Upper lobe of left lung (tissue), 6 donors: ENCODE measurements at places on chromosomes 11 and 22. TPM values are rescaled to one million over a fixed set of nuclear protein-coding genes. Genes with fewer than 3 reads are reported as not detected.

MPPED2 gene
- total RNA-seq, result 0.57 TPM

NFAM1 gene
- total RNA-seq, result 36.7 TPM

ATF4 gene
- 380 TPM for total RNA-seq

GAL3ST1 gene
- total RNA-seq, result 2.9 TPM

LRRC4C gene
- total RNA-seq, result not detected

ANO3 gene
- total RNA-seq, result not detected

OR2AG1 gene
- not detected for total RNA-seq

APOA5 gene
- 0.57 TPM for total RNA-seq

C11orf52 gene
- total RNA-seq, result 7.1 TPM

SLCO2B1 gene
- 245 TPM for total RNA-seq

PRR33 gene
- not detected for total RNA-seq

PRRG4 gene
- 5.2 TPM for total RNA-seq

ADM gene
- total RNA-seq, result 20.4 TPM

FDXACB1 gene
- total RNA-seq, result 2.4 TPM

FOLR2 gene
- total RNA-seq, result 4.8 TPM

OR6A2 gene
- total RNA-seq, result 0.10 TPM

APOA1 gene
- total RNA-seq, result 3.8 TPM

TRIM21 gene
- total RNA-seq, result 18.0 TPM

BAIAP2L2 gene
- 0.94 TPM for total RNA-seq

PKDREJ gene
- total RNA-seq, result not detected

DNA sequence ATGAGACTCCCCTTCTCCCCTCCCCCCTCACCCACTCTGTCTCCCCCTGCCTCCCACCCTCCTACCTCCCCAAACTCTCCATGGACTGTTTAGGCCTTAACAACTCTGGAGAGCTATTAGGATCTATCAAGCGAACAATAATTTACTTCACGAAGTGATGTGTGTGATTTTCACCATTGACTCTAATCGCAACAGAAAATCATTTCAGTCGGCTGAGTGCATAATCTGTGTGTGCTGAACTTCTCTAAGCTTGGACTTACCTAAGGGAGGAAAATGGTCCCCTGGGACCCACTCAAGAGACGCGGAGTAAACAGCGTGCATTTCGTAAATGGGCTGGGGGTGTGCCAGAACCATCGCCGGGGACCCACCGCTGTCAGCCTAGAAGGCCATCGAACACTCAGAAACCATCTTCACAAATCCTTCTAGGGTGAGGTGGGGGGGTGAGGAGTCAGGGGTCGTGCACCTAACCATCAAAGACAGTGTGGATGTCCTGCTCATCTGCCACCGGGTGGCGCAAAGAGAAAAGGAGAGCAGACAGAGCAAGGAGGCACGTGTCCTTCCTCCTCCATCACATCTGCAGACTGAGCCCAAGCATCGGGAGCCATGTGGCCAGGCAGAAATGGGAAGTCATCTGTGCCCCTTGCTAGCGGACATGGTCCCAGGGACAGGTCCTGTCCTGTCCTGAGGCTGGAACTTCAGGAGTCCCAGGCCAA is 62.1 kb upstream of the NUP50 start:
- peak; percentile 44 for DNase-seq

DNA sequence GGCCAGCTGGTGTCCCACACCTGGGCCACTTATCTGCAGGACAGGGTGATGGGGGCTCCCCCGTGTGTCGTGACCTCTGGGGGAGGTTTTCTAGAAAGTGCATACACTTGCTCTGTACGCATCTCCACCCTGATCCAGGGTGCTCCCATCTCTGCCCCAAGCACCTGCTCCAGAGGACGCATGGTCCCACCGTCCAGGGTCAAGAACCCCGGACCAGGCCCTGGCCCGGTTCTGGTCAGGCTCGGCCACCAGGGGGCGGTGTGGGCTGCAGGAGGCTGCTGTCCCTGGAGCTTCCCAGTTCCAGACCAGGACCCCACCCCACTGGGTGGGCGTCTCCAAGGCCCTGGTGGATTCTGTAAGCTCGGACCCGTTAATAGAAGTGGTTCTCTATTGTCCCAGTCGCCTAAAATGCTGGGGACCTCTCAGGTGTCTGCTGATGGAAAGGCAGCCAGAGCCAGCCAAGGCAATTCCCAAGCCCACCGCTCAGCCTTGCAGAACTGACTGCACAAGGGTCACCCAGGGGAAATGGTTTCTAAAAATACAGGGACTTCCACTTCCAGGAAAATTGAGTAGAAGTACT is 34.7 kb upstream of the SEPTIN5 start:
- DNase-seq, result peak; percentile 51

GRCh38 chr11:60282286-60282685 is 1.8 kb downstream of the MS4A4A start:
- DNase-seq, result no peak

DNA sequence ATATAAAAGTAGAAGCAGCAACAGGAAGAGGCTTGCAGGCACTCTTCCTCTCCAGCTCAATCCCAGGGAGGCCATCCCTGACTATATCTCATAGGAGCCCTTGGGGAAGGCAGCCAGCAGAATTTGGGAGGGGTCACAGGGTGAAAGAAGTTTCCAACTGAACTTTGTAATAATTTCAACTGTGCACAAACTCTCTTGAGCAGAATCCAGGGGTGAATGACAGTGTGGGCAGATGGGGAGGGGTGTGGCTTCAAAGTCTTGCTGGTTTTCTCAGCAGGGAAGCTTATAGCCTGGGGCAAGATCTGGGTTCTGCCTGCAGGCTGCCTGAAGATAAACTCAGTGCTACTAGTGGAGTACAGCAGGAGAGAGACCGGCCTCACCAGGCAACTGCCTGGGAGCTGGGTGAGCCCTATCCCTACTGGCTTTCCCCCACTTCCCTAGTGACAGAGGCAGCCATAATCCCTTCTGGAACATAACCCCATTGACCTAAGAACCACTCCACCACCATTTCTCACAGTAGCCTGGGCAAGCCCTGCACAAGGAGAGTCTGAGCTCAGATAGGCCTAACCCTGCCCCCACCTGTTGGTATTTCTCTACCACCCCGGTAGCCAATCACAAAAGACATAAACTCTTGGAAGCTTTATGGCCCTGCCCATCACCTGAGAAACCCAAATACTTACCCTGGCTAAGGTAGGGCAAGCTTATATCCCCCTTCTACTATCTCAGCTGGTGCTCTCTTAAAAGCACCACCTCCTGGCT is 17.8 kb upstream of the TTC12 start:
- no peak for DNase-seq

DNA sequence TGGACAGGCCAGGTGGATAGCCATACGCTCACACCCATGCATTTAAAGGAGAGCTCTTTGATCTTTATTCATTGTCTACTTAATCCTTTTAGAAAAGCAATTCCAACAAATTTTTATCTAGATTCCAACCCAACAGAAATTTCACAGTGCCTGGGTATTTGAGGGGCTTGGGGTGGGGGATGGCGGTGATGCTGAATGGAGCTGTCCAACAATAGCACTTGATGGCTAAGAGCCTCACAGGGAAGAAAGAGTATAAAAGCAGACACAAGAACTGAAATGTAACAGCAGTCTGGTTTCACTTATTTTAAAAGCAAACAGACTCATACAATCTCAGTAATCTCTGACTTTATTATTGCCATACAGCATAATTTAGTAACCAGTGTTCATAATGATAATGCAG is 101.8 kb upstream of the SORL1-AS1 start:
- no peak for DNase-seq

GRCh38 chr11:5069272-5069671 is at the start of gene OR52E1:
Gene OR52E1 (plus strand): TSS chr11:5069572.
- DNase-seq, result no peak

GRCh38 chr11:5746614-5747013 is 7.4 kb upstream of the OR52N4 start:
- no peak for DNase-seq

GRCh38 chr11:8354622-8355415 is 91.1 kb upstream of the LMO1 start:
- DNase-seq, result no peak

- no peak for DNase-seq
These were observed 200.3 kb downstream of the MYO18B start for GRCh38 chr22:25942115-25942855.

DNA sequence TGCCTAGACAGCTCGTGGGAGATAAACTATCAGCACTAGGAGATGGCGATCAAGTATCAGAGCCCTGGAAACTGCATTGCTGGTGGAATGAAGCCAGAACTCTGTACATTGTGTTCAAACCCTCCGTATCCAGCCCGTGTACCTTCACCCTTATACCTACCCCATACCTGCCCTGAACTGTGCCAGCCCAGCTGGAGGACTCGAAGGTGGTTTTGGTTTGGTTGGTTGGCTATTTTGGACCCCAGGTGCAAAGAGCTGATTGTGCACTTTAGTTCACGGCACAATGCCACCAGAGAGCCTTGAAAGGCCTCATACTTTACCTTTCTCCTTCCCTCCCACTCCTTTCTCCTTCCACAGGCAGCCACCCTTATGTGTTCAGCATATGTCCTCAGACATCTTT is 16.0 kb downstream of the FAM83F start:
- DNase-seq, result no peak

GRCh38 chr22:21942407-21943343 is 10.0 kb downstream of the PPM1F start:
- DNase-seq, result no peak

- DNase-seq, result no peak
These were observed 84.4 kb downstream of the CSTPP1 start for GRCh38 chr11:47020793-47021526.

GRCh38 chr11:120835601-120836228 is 188.2 kb upstream of the TBCEL start:
- DNase-seq, result no peak

GRCh38 chr11:15179167-15179566 is 64.4 kb downstream of the INSC start:
- DNase-seq, result no peak

DNA sequence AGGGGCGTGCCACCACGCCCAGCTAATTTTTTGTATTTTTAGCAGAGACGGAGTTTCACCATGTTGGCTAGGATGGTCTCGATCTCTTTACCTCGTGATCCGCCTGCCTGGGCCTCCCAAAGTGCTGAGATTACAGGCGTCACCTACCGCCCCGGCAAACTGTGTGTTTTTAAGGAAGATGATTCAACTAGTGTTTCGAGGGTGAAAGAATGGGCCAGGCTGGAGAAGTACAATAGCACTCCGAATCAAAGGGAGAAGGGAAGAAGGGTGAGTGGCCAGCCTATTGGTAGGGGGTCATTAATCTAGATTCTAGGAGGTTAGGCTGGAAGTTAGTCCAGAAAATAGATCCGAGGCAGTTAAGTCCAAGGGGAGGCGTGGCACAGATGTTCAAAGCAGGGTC is 2.9 kb upstream of the CECR2 start:
- DNase-seq, result no peak

DNA sequence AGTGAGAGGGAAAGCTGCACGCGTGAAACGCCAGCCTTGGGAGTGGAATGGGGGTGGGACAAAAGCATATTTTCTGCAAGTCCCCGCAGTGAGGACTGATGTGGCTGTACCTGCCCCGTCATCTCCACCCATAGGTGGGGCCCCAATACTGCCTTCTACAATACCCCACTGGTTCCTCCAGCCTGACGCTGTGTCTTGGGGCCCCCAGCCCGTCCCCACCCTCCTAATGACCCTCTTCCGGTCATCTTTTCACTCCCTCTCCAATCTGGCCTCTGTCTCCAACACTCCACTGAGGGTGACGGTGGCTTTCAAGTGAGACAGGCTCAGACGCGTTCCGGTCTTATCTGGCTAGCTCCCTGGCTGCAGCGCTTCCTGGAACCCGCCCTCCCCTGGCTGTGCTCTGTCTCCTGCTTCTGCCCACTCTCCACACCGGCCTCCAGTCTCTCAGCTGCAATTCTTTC is 104.2 kb downstream of the MICAL3 start:
- DNase-seq, result no peak

GRCh38 chr11:12282676-12283075 is 94.7 kb upstream of the PARVA start:
- no peak for DNase-seq

DNA sequence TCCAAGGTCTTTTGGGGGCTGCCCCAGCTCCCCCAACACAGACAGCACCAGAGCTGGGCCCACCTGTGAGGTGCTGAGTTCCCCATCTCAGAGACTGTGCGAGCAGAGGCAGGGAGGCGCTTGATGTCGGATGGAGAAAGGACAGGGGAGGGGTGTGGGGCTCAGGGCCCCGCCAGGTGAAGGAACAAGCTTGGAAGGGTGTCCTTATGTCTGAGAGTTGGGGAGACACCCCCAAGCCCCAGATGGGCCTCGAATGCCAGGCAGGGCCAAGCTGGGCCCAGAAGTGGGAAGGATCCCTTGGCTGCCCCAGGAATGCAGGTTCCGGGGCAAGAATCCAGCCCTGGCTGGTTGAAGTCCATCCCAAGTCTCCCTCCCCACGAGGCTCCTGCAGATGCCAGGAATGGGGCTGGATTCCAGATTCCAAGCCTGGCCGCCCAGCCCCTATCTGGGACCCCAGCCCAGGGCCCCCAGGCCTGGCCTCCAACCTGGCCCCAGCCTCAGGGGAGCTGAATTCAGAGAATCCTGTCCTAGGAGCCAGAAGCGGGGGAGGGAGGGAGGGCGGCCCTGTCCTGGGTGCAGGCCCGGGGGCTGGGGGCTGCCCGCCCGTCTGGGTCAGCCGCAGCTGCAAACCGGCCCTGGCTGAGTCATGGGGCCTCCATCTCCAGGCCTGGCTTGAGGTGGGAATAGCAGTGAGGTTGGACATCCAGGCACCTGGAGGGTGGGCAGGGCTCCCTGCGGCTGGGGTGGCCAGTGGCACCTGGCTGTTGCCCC is 50.9 kb downstream of the CDKN1C start:
- peak; percentile 61 for DNase-seq

- DNase-seq, result no peak
These were observed 96.2 kb upstream of the NTM start for GRCh38 chr11:131274233-131274632.

- no peak for DNase-seq
These were observed 45.1 kb upstream of the FBXO3 start for GRCh38 chr11:33819278-33820035.

DNA sequence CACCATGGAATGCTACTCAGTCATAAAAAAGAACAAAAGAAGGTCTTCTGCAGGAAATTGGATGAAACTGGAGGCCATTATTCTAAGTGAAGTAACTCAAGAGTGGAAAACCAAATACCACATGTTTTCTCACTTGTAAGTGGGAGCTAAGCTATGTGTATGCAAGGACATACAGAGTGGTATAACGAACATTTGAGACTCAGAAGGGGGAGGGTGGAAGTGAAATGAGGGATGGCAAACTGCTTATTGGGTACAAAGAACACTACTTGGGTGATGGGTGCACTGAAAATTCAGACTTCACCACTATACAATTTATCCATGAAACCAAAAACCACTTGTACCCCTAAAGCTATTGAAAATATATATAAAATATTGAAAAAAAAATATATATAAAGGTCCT is 13.4 kb upstream of the CAT start:
- DNase-seq, result no peak

DNA sequence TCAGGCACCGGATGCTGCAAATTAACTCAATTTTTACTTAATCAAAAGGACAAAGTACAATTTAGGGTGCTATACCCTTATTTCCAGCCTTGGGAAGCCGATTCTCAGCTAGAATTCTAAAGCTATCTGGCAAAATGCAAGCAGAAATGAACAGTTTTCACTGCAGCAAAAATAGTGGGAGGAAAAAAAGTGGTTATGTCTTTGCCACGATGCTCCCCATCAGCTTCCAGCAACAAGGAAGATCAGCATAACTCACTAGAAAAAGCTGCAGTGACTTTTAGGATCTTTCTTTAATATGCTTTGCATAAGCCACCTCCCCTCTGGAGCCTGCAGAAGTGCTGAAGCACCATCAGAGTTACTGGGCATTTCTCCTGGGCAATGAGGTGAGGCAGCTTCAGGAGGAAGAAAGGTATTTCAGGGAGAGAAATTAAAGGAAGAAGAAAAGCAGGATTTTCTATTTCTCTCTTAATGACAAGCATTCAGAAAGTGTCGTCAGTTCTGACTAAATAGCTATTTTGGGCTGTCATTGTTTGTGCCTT is 702.9 kb downstream of the DLG2 start:
- no peak for DNase-seq

- DNase-seq, result no peak
These were observed 184.9 kb downstream of the SBF2 start for GRCh38 chr11:10108915-10109680.
